ENCODE measurements at places on chromosomes 7 and 10.

GRCh38 chr10:90745565-90745964, 112.3 kb downstream of the HTR7 start:
- DNase-seq, result no peak

DNA sequence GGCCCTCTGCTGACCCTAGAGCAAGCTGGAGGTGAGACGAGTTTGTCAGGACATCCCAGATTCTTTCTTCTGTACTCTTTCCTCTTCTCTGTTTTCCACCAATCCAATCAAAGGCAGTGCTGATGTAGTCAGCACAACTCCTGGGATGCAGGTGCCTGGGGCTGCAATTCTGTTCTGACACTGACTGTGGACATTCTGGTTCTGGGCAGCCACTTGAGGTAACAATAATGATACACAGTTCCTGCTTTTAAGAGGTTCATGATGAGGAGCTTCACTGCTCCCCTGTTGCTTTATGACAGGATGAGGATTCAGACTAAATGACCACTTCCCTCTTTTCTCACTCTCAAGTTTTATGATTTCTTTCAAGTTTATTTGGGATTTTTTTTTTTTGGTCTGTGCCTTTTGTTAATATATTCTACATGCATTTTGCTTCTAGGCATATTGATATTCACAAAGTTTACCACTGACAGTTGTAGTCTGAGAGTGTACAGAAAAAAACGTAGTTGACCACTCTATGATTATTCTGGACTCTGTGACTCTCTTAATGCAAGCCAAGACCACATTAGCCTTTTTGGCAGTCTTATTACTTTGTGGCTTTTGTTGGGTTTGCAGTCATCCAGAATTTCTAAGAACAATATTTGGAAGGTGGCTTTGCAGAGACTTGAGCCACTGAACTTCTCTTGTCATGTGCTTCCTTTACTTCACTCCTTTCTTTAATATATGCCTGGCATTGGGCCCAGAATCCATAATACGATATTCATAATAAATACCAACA, 247.6 kb downstream of the AUTS2 start:
- DNase-seq, result no peak

- peak; percentile 52 for DNase-seq
These were observed 56.5 kb upstream of the PCGF5 start for GRCh38 chr10:91163869-91164474.

- no peak for DNase-seq
These were observed 3.3 kb downstream of the GRB10 start for GRCh38 chr7:50779427-50779826.

DNA sequence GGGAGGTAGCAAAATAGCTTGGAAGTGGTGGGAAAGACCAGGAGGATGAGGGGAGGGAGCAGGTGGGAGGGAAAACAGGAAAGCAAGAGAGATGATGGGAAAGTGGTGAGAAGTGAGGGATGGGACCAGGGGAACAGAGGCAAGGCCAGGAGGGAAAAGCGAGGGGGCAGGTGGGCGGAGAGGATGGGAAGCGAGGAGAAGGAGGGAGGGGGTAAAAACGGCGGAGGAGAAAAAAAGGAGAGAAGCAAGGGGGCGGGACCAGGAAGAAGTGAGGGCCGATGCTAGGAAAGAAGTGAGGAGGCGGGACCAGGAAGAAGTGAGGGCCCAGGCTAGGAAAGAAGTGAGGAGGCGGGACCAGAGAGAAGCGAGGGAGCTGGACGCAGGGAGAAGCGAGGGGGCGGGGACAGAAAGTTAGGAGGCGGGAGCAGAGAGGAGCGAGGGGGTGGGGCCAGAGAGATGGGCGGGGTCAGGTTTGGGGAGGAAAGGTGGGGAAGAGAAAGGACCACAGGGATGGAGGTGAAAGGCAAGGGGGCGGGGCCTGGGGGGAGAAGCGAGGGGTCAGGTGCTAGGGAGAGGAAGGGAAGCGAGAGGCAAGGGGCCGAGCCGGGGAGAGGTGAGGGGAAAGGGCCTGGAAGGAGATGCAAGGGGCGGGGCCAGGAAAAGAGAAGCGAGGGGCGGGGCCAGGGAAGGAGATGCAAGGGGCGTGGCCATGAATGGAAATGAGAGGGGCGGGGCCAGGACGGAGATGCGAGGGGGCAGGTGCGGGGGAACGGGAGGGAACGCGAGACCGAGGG, 984 bp downstream of the SMURF1 start:
- DNase-seq, result peak; percentile 80

GRCh38 chr7:73351447-73352167, 23.6 kb downstream of the FKBP6 start:
- DNase-seq, result no peak

DNA sequence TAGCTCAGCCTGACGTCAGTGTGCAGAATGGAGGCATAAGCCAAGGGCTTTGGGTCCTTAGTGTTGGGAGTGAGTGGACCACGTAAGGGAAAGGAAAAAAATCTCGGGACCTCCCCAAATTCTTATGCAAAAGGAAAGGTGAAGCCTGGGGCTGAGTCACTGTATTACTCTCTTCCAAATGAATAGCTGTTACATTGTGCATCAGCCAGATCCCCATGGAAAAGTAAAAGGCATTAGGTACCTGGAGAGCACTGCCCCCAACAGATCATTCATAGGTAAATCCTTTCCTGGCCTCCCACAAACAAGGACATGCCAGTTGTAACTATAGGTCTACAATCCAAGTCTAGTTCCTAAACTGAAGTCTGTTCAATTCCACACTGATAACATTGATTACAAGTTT, 170.5 kb downstream of the C1GALT1 start:
- no peak for DNase-seq

GRCh38 chr10:73889014-73889413, 14.7 kb upstream of the CAMK2G start:
- no peak for DNase-seq

- no peak for DNase-seq
These were observed 993 bp upstream of the SND1 start for GRCh38 chr7:127650847-127651555.

DNA sequence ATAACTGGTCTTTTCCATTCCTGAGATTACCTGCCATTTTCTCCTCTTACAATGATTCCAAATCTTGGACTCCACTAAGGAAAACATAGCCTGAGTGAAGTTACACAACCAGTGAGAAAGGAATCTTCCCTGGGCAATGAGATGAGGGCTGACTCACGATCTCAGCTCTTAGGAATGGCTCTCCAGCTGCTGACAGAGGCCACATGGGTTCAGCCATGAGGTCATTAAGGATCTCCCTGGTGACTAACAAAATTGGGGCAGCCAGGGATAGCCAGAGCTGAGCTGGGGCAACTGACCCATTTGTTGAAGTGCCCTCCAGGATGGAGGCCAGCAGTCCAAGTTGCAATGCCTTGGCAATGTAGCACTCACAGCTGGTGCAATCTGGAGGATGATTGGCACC, 78.7 kb upstream of the MKLN1 start:
- DNase-seq, result no peak

GRCh38 chr7:134667899-134668298, 21.2 kb downstream of the BPGM start:
- no peak for DNase-seq

DNA sequence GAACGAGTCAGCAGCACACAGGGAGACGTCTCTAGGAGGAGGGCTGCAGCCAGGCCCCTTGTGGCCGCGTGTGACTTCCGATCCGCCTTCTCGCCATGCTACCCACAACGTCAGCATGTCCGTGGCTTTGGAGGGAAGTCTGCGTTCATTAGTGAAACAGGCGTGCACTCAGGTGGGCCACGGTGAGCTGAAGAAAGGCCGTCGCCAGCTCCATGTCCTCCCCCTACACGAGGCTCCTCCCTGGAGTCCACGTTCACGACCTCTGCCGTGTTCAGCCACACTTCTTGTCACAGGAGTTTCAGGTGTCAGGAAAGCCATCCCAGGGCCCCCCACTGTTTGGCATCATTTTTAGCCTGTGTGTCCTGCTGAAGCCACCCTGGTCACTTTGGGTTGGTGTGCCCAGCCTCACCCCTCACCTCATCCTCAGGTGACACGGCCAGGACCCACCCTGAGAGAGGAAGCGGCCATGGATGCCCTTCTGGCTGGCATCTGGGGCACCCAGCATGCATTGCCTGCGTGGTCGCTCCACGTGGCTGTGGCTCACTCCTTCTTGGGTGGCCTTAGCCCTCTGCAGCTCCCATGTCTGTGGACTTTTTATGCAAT, 310.6 kb upstream of the SHH start:
- DNase-seq, result no peak

DNA sequence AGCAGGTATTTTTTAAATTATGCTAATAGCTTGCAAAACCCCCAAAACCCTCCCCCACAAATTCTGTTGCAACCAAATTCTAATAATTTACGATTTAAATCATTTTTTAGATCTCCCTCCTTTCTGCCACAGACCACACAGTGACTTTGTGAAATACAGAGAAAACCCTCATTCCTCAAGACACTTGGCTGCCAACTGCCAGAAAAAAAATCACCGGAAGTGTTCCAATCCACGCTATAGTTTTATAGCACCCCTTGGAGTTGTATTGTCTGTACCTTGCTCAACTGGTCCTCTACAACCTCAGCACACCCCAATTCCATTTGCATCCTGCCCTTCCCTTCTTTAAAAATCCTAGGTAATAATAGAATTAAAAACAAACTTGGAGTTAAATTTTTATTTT, 560.1 kb downstream of the PARD3 start:
- DNase-seq, result no peak

GRCh38 chr10:132563485-132564248, 26.1 kb downstream of the INPP5A start:
- no peak for DNase-seq

DNA sequence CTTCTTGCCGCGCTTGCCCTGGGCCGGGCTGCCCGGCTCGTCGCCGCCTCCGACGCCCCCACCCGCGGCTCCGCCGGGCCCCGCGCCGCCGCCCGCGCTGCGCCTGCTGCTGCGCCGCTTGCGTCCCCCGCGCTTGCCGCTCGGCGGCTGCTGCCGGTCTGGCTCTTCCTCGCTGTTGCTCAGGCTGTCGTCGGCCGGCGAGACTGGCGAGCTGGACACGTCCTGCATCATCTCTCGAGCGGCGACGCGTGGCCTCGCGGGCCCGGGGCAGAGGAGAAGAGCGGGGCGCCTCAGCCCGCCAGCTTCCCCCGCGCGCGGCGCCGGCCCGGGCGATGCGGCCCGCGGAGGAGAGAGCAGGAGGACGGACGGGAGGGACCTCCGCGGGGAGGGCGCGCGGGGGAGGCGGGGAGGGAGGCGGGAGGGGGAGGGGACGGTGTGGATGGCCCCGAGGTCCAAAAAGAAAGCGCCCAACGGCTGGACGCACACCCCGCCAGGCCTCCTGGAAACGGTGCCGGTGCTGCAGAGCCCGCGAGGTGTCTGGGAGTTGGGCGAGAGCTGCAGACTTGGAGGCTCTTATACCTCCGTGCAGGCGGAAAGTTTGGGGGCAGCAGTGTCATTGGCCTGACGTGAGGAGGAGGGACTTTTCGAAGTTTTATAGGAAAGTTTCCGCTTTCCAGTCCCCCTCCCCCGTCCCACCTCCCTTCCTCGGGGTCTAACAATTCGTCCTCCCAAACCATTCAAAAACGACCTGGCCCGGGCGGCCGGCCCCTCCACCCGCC, at the start of gene TWIST1:
TSS of gene TWIST1 (minus strand) at position 546 of the 779 bp plus-strand sequence. CDS start at position 231, 315 bp downstream.
- no peak for DNase-seq

DNA sequence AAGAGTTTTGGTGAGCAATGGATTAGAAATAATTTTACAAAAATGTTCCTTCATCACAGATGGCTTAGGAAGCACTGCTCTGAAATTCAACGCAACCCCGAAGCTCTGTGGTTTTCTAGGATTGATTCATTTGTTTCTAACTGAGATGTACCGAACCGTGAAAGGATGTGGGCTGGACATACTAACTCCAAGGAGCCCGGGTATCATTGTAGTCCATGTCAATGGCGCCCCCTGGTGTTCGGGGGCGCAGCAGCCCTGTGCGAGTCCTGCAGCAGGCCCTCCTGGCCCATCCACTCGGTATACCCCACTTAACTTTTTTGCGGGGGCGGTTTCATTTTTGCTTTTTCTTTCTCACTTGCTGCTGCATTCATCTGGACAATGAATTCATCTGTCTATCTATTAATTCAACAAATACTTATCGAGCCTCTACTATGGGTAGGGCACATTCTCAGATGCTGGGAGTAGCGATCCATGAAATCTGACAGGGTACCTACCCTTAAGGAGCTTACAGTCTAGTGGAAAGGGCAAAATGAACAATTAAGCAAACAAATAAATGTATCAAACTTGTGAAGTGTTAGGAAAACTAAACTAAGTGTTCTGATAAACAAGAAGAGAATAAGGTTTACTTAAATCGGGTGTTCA, 25.2 kb upstream of the ITPRID1 start:
- no peak for DNase-seq

DNA sequence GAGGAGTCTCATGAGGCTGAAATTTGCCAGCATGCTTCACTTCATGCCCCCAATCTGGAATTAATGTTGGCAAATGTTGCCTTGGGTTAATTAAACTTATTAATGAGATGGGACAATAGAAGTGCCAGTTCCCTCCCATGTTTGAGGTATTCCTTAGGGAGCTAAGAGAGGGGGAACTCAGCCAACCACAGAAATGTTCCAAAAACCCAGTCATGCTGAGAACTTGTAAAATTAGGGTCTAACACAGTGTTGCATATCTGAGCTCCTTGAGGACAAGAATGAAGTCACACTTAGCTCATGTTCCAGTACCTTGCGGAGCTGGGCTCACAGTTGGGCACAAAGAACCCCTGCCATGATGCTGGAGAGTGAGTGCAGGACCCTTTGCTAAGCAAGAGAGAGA, 89.4 kb downstream of the OAT start:
- DNase-seq, result no peak

- no peak for DNase-seq
These were observed 19.7 kb downstream of the UBTD1 start for GRCh38 chr10:97518301-97519043.

DNA sequence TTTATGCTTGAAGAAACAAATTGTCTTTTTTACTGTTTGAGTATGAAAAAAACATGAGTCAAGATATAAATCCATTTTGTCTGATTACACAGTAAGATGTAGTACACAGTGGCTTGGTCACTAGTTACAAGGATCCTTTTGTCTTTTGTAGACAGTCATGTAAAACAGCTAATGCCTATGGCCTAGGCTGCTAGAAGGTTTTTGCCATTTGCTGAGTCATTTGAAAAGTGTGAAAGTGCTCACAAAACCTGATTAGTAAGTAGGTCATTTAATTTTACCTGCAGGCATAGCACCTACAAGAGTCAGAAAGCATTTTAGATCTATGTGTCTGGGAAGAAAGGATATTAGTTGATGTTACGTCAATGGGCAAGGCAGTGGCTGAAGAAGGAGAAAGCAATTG, 819.4 kb downstream of the MAGI2 start:
- DNase-seq, result no peak

DNA sequence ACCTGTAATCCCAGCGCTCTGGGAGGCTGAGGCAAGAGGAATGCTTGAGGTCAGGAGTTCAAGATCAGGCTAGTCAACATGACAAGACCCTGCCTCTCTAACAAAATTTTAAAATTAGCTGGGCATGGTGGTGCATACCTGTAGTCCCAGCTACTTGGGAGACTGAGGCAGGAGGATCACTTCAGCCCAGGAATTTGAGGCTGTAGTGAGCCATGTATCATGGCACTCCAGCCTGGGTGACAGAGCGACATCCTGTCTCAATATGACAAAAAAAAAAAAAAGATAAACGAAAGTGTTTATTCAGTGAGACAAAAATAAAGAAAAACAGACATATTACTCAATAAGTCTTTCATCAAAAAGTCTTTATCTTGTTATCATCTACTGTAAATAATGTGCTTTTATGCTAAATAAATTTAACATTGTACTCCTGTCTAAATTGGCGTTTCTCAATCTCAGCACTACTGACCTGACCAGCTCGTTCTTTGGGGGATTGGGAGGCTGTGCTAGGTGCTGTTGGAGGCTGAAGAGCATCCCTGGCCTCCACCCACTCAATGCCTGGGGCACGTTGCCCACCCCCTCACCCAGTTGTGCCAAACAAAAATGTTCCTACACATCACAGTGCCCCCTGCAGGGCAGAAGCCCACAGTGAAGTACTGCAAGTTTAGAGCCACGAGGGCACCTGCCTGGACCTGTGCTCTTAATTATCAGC, 57.7 kb downstream of the NCAPG2 start:
- DNase-seq, result no peak

All from stimulated activated CD8-positive, alpha-beta memory T cell treated with anti-CD3 and anti-CD28 coated beads, Interleukin-12 subunit alpha, Interleukin-12 subunit beta, amount 100 ng/mL, for 1 hour (primary cell).